Urinary bladder (tissue), 4 donors: ENCODE measurements at places on chromosomes 13 and 19. TPM values are rescaled to one million over a fixed set of nuclear protein-coding genes. Genes with fewer than 3 reads are reported as not detected.

The LILRA1 gene
- 0.26 TPM for total RNA-seq

The SHC2 gene
- 10.8 TPM for total RNA-seq

The EBPL gene
- total RNA-seq = 38.2 TPM

The PPP5C gene
- 30.7 TPM for total RNA-seq

The PLPPR2 gene
- total RNA-seq = 7.2 TPM

The RNF17 gene
- not detected for total RNA-seq

The URAD gene
- not detected for total RNA-seq

The LRRC8E gene
- 1.3 TPM for total RNA-seq

The SLITRK5 gene
- 6.3 TPM for total RNA-seq

The NLRP11 gene
- not detected for total RNA-seq

The ATP8B3 gene
- total RNA-seq = 1.4 TPM

The ZNF443 gene
- 12.8 TPM for total RNA-seq

The SPIB gene
- 1.2 TPM for total RNA-seq

The EDDM13 gene
- not detected for total RNA-seq

The NLRP5 gene
- total RNA-seq = not detected

The GJA3 gene
- 0.21 TPM for total RNA-seq

The PEAK3 gene
- not detected for total RNA-seq

The PRRG2 gene
- total RNA-seq = 1.6 TPM

The CABP5 gene
- total RNA-seq = not detected

The ICAM3 gene
- total RNA-seq = 3.8 TPM

The CYP4F8 gene
- 0.37 TPM for total RNA-seq

The GIPR gene
- total RNA-seq = 0.26 TPM

The RASGRP4 gene
- total RNA-seq = 0.95 TPM

The PROZ gene
- total RNA-seq = not detected

The HSD17B14 gene
- total RNA-seq = 3.4 TPM

The ZFP28 gene
- 16.2 TPM for total RNA-seq

The NCCRP1 gene
- total RNA-seq = 1.1 TPM

The CRLF1 gene
- 2.5 TPM for total RNA-seq

The ZNF180 gene
- total RNA-seq = 23.7 TPM

The SSC5D gene
- 24.4 TPM for total RNA-seq

The NECTIN2 gene
- total RNA-seq = 27.4 TPM

The ATXN8OS gene
- total RNA-seq = not detected

The CDX2 gene
- not detected for total RNA-seq

The RNF6 gene
- 32.4 TPM for total RNA-seq

The KRTDAP gene
- total RNA-seq = not detected

The PSPN gene
- total RNA-seq = 1.4 TPM

The BEST2 gene
- total RNA-seq = not detected

The LILRB4 gene
- 1.1 TPM for total RNA-seq

The ZNF527 gene
- 17.2 TPM for total RNA-seq

The A1BG gene
- 0.69 TPM for total RNA-seq

The HTR2A gene
- 4.8 TPM for total RNA-seq

The TMPRSS9 gene
- 0.11 TPM for total RNA-seq
